Stimulated activated CD8-positive, alpha-beta memory T cell treated with anti-CD3 and anti-CD28 coated beads, Interleukin-4, amount 100 ng/mL, for 48 hours (primary cell): ENCODE measurements at places on chromosomes 11 and 22.

- no peak for DNase-seq
Observed at GRCh38 chr22:42909363-42910058, 52.4 kb upstream of the ARFGAP3 start.

GRCh38 chr11:5831196-5831829, 10.4 kb downstream of the OR52E6 start:
- no peak for DNase-seq

- DNase-seq, result no peak
Observed at GRCh38 chr22:46366327-46366731, 30.8 kb downstream of the TRMU start.

GRCh38 chr11:105911454-105911853, 110.6 kb downstream of the MSANTD4 start:
- DNase-seq, result no peak

DNA sequence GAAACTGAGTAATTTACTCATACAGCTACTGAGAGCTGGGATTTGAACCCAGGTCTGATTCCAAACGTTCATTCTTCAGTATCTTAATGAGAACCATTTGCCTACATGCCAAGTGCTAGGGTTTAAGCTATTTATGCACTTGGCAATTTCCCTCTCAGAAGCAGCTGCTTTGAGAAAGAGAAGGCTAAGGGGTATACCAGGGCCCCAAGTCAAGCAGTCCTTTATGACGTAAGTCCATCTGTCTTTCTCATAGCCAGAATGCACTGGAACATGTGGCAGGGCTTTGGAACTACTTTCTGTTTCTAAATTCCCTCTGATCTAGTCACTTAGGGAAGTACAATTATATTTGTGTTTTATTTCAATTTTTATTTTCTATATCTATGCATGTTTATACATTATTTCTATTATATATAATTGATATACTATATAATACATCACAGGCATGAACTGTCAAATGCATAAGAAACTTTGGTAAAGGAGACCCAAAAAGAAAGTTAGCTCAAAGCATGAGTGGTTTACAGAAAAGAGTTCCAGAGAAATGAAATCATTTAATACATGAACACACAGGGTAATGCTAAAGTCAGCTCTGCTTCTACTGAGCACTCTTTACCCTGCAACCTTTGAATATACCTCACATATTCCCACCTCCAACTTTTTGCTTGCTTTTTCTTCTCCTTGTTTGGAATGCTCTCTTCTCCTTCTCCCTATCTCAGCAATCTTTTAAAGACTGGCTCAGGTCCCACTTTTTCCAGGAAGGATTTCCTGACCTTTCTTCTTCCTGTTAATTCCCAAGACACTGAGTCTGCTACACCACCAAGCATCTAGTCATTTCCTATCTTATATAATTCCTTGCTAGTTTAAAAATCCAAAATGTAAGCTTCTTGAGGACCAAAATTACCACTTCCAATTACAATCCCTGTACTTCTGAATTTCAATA, 80.5 kb upstream of the GDPD4 start:
- no peak for DNase-seq

DNA sequence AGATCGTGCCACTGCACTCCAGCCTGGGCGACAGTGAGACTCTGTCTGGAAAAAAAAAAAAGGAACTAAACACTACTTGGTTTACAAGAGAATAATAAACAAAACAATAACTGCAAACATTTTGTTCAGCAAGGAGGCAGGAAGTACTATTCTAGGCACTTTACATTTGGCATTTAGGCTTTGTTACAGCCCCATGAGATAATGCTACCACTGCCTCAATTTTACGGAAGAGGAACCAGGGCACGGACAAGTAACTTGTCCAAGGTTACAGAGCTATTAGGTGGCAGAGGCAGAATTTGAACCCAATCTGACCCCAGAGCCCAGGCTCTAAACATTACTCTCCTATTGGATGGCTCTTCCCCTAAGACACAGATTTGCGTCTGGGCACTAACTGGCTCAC, 108.7 kb upstream of the AKIP1 start:
- DNase-seq, result no peak

- DNase-seq, result peak; percentile 82
Observed at GRCh38 chr11:58577555-58578135, 1.2 kb upstream of the ZFP91 start.

DNA sequence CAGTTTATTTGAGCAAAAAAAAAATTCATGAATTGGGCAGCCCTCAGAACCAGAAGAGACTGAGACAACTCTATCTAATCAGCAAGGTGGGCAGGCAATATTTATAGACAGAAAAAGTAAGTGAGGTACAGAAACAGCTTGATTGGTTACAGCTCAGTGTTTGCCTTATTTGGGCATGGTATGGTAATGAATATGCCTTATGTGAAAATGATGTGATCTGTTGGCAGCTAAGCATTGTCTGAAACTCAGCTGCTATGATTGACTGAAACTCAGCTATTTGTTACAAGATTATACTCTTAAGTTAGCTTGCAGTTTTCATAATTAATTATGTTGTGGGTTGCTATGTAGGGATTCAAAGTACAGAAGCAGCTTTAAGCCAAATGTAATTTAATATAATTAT, 127.6 kb downstream of the CNTN5 start:
- DNase-seq, result no peak

DNA sequence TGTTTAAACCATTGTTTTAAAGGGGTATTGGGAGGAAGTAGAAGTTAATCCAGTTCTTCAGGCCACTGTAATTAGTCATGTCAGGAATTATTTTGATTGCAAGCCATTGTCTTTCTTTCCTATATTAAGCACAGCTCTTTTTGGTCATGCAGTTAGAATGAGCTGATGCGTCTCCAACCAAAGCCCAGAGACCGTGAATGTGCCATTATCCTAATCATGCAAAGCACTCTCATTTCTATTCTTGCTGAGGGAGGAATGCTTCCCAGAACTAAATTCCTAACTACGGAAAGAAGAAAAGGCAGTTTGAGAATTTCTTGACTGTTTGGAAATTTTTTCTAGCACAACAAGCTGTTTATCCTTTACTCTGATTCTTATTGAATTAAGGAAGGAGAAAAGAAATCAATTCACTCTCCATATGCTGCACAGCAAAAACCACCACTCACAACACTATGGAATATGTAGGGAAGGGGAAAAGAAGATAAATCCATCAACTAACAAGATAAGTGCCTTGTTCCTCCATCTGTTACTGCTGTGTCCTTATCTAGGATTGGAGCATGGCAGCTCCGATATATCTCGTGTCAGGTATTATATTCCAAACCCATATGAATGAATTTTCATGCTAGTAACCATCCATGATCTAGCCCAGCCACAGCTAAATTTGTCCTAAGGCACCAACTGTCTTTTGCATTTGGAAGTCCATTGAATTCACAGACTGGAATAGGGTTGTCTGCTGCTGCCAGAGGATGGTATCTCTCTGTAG, 70.8 kb downstream of the NTM start:
- no peak for DNase-seq

- DNase-seq, result no peak
Observed at GRCh38 chr11:67648796-67649613, 1.5 kb downstream of the ACY3 start.

DNA sequence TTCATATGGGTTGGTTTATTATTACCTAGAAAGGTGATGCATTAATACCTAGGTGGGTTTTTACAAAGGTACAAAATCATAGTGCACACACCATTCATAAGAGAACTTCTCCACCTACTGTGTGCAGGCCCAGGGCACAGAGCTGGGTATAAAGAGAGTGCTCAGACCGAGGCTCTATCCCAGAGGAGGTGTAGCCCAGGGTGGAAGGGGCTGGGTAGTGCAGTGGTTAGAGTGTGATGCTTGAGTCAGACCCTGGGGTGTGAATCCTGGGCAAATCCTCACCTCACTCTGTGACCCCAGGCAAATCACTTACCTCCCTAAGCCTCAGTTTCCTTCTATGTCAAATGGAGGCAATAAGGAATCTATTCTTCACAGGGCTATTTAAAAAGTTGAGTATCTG, 32.2 kb downstream of the PARVG start:
- DNase-seq, result no peak

DNA sequence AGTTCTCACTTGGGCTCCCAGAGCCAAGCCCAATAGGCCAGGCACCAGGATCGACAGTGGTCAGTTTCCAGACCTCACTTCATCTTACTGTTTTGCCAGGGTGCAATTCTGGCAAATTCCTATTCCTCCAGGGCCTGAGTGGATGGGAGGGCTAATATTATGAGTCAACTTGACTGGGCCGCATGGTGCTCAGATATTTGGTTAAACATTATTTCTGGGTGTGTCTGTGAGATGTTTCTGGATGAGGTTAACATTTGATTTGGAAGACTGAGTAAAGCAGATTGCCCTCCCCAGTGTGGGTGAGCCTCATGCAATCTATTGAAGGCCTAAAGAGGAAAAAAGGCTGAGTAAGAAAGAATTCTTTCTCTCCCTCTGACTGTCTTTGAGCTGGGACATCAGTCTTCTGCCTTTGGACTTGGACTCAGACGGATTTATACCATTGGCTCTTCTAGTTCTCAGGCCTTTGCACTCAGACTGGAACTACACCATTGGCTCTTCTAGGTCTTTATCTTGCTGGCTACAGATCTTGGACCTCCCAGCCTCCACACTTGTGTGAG, 132.9 kb upstream of the ZBED5 start:
- no peak for DNase-seq

DNA sequence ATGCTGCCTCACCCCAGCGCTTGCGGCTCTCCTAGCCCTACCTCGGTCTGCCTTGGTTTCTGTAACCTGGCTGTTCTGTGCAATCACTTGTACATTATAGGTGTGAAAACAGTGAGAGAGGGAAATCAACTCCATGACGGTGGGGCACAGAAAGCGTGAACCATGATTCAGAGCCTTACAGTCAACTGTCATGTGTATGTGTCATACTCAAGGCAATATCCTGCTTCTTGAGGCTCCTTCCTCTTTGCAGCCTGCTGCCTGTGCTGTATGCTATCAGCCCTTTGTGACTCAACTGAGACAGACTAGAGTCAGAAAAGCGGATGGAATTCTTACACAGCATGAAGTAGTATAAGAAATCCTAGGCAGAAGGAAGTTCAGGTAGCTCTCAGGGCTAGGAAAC, 2.1 kb downstream of the NRIP3 start:
- peak; percentile 59 for DNase-seq

DNA sequence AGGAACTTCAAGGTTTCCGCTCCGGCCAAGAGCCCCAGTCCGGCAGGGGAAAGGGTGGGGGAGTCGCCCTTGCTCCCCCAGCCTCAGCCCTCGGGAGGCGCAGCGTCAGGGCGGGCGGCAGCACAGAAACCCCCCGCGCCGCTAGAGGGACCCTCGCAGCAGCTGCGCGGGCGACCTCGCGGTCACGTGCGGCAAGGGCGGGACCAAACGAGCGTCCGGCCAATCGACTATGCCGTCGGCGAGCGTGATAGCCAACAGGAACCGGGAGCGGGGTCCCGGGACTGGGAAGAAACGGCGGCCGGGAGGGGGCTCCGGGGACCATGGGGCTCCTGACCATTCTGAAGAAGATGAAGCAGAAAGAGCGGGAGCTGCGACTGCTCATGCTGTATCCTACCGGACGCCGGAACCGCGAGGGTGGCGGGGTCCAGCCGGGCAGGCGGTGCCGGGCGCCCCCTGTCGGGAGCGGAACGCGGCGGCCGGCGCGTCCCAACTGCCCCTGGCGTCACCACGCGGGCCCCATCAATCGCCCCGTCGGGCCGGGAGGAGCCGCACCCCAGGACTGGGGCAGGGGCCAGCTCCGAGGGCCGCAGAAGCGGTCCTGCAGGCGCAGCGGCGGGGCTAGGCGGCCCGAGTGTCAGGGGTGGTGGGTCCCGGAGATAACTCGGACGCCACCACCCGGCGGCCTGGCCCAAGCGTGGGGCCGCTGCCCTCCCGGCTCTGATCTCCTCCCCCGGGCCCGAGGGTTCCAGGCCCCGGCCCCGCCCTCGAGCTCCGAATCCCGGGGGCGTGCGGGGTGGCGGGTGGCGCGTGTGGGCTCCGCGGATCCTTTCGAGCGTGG, at the start of gene ARL2:
Gene ARL2 (plus strand): TSS at position 273 of the 838 bp plus-strand sequence. CDS start 48 bp downstream, at position 321.
- peak; percentile 92 for DNase-seq

DNA sequence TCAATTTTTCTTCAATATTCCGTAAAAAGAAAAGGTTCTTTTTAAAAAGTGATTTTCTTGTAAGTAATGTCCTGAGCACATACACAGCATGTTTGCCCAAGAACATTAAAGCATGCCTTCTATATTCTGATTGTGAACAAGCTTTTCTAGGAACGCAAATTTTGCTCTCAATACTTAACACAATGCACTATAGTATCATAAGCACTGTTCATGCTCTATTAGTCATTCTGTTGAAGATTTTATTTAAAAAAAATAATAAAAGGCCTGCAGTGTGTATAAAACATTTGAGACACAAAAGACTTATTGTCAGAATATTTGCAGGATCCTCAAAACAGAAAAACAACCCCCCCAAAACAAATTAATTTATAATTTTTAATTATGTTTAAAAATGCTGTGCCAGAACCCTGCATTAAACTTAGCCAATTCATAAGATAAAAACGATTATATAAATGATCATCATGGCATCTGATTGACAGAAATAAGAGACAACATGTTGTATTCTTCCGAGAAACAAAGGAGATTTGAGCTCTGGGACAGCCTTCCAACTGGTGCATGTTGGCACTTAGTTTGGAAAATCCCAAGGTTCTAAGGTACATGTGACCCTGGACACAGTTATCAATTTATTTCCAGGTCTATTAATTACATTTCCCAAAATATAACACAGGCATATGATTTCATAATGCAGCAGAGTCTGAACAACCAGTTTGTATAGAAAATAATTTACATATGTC, 13.1 kb downstream of the MTMR2 start:
- no peak for DNase-seq

GRCh38 chr22:33049119-33049729, 9.0 kb downstream of the SYN3 start:
- peak; percentile 78 for DNase-seq

- no peak for DNase-seq
Observed at GRCh38 chr11:122019908-122020694, 95.9 kb downstream of the BLID start.

DNA sequence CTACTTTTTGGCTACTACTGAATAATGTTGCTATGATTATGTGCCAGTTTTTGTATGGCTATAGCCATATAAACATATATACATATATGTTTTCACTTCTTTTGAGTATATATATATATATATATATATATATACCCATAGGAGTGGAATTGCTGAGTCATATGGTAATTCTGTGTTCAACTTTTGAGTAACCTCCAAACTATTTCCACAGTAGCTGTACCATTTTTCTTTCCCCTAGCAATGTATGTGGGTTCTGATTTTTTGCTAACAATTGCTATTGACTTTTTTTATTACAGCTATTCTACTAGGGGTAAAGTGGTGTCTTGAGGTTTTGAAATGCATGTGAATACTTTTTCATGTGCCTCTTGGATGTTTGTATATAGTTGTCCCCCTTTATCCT, 30.4 kb downstream of the CBL start:
- no peak for DNase-seq

GRCh38 chr22:50199829-50200460, 866 bp upstream of the SELENOO start:
- DNase-seq, result no peak
